ENCODE measurements at places on chromosomes 1 and 21.
A peak's percentile ranks its signal among the peaks of the same experiment; 100 is the strongest.

GRCh38 chr1:160161965-160162705, 10.7 kb downstream of the ATP1A4 start:
- peak; percentile 69 for DNase-seq

- DNase-seq = no peak
These were observed 9.2 kb downstream of the POU2F1 start for GRCh38 chr1:167229719-167230385.

DNA sequence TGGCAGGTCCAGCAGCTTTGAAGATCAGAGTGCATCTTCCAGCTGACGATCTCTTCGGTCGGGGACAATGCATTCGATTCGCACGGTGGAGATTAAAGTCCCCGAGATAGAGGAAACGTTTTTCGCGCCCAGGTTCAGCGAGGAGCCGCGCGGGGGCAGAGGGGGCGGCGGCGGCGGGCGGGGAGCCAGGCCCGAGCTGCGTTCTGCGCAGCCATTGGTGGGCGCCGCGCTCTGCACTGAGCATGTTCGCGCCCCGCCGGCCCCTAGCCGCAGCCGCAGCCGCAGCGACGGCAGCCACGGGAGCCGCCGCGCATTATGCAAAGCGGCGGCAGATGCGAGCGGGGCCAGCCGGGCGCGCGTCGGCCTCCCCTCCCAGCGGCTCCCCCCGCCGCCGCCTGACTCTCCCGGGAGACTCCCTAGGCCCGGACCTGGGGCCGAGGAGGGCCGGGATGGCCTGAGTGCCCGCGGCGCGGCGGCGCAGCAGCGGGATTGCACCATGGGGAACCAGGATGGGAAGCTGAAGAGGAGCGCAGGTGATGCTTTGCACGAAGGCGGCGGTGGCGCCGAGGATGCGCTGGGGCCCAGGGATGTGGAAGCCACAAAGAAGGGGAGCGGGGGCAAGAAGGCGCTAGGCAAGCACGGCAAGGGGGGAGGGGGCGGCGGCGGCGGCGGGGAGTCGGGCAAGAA, at the start of gene FMN2:
TSS of gene FMN2 (plus strand) at position 270 of the 687 bp plus-strand sequence. CDS start at position 497, 227 bp downstream.
- no peak for DNase-seq

DNA sequence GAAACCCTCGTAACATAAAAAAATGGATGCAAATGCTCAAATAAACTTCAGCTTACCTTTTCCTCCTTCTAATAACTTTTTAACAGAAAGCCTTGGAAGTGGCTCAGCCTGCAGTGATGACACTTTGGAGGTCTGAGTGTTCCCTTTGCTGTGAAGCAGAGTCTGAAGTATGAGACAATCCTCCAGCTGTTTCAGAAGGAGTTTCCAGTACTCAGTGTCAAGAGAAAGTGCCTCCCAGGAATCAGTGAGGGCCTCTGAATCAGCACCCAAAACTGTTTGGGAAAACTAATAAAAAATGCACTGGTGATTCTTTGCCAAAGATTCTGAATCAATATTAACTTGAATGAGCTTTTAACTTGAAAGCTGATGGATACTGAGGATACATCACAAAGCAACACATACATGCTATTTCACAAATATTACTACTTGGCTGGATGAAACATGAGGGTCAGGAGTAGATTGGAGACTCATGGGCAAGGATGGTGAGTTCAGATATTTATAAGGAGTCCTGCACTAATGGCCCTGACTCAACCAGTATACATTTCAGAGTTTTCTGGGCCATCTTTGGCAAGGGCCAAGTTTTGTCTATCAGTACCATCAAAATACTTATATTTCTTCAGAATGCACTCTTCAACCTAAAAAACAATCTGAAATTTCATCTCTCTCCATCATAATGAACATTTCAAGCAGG, 77.0 kb downstream of the IARS2 start:
- no peak for DNase-seq

- no peak for DNase-seq
These were observed 1.6 kb upstream of the NPHP4 start for GRCh38 chr1:5993556-5994491.

- DNase-seq = peak; percentile 64
These were observed 13.5 kb upstream of the KCNA2 start for GRCh38 chr1:110619412-110620249.

DNA sequence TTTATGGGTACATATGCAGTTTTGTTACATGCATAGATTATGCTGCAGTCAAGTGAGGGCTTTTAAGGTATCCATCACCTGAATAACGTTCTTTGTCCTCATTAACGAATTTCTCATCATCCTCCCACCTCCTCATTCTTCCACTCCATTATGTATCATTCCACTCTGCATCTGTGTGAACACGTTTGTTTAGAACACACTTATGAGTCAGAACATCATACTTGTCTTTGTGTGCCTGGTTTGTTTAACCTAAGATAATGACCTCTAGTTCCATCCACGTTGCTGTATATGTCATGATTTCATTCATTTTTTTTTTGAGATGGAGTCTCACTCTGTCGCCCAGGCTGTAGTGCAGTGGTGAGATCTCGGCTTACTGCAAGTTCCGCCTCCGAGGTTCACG, 6.7 kb upstream of the MPC2 start:
- DNase-seq = no peak

GRCh38 chr1:185960422-185961321, 226.5 kb downstream of the HMCN1 start:
- DNase-seq = peak; percentile 72

DNA sequence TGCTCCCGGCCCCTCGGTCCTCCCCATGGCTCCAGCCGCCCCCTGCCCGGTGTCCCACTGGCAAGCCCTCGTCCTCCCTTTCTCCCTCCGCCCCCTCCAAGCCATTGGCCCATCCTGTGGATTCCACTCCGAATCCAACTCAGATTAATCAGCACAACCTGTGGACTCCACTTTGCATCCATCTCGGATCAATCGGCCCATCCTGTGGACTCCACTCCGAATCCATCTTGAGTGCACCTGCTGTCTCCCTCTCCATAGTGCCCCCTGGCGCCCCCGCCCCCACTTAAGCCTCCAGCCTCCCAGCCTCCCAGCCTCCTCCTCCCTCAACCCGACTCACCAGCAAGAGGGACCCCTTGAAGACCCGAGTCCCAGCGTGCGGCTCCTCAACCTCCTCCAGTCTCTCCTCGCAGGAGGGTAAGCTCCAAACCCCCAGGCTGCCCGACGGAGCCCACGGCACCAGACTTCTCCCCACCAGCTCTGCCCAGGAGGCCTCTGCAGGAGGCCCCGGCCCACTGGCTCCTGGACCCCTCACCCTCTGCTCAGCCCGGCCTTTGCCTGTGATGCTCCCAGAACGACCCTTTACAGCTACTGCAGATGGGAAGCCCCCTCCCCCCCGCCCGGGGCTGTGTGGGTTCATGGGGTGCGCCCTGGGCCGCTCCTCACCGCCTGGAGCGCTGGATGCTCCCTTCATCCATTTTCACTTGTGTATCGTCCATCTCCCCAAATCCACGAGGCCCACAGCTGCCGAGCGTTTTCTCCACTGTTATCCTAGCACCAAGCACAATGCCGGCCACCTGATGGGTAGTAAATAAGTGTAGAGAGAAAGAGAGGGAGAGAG, 40.6 kb upstream of the TSPEAR start:
- no peak for DNase-seq

DNA sequence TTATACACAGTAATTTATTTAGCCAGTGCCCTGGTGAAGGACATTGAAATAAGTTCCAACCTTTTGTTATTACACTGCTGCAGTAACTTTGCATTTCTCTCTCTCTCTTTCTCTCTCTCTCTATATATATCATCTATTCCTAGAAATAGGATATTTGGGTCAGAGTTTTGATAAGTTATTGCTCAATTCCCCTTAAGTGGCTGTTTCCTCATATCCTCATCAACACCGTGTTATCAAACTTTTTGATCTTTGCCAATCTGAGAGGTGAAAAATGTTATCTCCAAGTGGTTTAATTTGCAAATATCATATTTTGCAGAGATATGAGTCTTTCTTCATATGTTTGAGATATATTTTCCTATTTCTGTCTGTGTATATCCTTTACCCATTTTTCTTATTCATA, 1.6 kb upstream of the SRSF4 start:
- no peak for DNase-seq

- no peak for DNase-seq
These were observed 623.0 kb downstream of the NPHP4 start for GRCh38 chr1:5369223-5369622.

- DNase-seq = no peak
These were observed 44.0 kb downstream of the ACP6 start for GRCh38 chr1:147626291-147626690.

- no peak for DNase-seq
These were observed 7.7 kb upstream of the SPATC1L start for GRCh38 chr21:46191686-46192575.

DNA sequence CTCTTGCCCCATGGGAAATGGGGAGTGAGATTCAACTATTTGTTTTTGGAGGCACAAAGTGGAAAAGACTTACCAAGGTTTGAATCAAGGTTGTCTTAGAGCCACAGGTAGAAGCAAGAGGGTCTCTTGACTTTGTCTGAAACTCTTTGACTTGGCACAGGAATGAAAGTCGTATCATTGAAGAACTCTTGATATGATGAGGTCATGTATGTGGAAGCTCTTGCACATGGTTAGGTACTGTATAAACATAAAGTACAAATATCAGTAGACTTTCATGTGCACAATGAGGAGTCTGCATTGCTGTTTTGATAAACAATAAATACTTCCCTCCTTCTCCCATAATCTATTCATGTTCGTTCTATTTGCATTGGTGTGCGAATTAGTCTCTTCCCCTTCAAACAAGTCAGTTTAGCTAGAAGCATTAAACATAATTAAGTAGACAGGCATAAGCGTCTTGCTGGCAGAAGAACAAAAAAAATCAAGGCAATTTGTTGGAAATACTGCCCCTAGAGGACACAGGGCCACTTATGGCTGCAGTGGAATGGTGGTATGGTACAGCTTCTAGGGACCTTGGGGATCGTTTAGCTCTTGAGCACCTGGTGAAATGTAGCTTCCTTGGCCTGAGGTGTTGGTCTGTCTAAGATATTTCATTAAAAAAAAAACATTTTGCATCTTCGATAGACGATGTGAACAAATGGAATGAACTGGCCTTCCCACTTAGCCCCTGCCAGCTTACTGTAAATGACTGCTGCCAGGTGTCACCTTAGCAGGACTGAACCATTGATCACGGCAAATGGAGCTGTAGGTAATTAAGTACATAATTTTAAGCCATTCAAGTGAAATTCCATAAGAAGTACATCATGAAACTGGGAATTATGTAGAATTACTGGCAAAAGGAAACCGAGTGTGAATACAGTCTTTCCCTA, 218.0 kb upstream of the GALNT2 start:
- DNase-seq = peak; percentile 66

GRCh38 chr1:178188306-178188705, 94.4 kb downstream of the RASAL2 start:
- DNase-seq = no peak

DNA sequence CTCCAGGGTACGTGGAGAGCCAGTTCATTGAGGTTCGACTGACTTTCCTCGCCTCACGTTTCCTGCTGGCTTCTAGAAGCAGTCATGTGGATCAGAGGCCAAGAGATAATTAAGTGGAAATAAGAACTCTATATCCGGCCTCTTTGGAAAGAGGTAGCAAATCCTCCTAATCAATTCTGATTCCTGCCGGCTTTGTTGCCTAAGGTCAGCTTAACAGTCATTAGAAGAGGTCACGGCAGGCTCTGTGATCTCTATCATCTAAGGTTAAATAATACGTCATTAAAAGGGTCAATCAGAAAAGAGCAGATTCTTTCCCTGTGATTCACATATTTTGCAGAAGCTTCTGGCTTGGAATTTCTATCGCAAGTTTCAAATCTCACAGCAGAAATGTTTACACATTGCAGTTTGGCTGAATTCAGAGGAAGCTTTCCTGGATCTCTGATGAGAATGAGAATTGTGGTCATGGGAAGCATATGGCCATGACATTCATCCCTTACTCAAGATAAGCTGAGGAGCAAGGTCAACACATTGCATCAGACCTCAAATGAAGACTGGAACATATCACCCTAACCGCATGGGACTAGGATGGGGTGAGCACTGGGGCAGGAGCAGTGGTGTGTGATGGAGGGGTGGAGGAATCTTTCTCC, 189.4 kb downstream of the PBX1 start:
- peak; percentile 98 for DNase-seq

DNA sequence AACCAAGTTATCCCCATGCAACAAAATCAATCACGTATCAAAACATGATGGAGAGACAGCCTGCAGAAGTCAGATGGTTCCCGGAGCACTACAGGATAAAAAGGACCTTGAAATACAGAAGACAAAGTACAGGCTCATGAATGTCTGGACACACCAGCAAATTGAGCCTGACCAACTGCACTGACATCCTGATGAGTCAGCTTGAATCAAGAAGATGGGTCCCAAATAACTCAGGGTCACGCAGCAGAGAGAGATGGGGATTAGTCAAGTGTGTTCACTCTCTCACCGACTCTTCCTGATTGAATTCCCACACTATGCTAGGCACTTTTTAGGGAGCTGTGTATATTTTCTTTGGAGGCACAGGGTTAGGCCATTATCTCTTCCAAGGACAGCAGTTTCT, 71.1 kb upstream of the DIRAS3 start:
- DNase-seq = peak; percentile 61

GRCh38 chr1:243598433-243598832, 251.6 kb downstream of the AKT3 start:
- DNase-seq = peak; percentile 86

- no peak for DNase-seq
These were observed 2.5 kb downstream of the EPHA2 start for GRCh38 chr1:16153096-16153998.

DNA sequence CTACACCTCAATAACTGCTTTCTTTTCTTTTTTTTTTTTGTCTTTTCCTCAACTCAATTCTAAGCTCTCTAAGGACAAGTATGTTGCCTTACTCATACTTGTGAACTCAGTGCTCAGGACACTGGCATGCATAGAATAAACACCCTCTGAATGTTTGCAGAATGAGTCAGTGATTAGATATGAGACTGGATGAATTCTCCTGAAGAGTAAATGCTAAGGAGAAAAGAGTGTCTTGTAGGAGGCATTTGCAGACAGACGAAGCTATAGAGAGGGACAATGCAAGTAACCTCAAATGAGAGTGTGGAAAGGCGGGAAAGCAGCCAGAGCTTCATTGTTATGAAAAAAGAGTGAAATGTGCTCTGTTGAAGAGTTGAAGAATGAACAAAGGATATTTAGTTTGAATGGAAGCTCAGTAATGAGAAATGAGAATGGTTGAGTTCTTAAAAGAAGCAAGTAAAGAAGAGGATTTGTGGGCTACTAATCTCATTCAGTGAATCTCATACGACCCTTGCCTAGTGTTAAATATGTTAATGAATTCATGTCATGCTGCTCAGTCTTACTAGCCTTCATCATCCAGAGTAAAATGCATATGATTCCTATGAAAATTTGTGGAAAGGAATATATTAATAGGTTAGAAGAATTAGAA, 166.1 kb upstream of the DPYD start:
- DNase-seq = peak; percentile 98

GRCh38 chr1:13483946-13484345, 29.9 kb downstream of the LRRC38 start:
- DNase-seq = no peak

DNA sequence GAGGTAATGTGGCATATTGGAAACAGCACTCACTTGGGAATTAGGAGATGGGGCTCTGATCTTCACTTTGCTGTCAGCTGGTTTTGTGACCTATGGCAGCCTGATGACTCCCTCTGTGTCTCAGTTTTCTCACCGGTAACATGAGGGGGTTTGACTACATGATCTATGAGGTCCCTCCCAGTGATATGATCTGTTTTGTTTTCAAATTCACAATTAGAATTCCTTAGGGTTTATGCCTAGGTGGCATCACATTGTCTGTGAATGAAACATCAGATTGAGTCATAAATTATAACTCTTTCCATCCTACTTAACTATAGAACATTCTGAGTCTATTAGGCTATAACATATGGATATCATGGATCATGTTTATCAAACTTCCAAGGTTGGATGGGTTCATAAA, 386.6 kb downstream of the PTBP2 start:
- DNase-seq = no peak

Measured in choroid plexus epithelial cell (primary cell).